ENCODE measurements at places on chromosomes 12 and 14.

GRCh38 chr14:71583194-71583593 is 349.0 kb upstream of the RGS6 start:
- DNase-seq = no peak

- no peak for DNase-seq
These were observed 59.5 kb downstream of the LRIG3 start for GRCh38 chr12:58860788-58861240.

DNA sequence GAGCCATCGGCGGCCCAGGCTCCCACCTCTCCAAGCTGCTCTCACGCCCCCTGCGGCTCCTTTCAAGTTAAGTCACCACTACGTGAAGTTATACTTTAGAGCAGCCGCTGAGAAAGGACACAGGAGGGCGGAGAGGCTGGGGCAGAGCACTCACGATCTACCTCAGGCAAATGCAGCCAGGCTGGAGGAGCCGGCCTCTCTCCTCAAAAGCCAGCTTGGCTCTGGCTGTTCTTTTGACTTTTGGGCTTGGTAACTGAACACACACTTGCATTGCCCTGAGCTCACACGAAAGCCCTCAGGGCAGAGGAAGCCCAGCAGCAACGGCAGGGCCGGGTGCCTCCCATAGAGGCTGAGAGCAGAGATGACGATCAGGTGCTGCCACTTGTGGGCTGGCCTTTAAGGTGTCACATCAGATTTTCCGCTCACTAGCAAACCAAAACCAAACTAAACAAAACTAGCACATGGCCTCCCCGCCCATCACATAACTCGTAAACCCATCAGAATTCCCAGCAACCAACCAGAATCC is 75.2 kb downstream of the PITPNM2 start:
- peak; percentile 55 for DNase-seq

- no peak for DNase-seq
These were observed 45.5 kb downstream of the NUAK1 start for GRCh38 chr12:106093246-106093645.

DNA sequence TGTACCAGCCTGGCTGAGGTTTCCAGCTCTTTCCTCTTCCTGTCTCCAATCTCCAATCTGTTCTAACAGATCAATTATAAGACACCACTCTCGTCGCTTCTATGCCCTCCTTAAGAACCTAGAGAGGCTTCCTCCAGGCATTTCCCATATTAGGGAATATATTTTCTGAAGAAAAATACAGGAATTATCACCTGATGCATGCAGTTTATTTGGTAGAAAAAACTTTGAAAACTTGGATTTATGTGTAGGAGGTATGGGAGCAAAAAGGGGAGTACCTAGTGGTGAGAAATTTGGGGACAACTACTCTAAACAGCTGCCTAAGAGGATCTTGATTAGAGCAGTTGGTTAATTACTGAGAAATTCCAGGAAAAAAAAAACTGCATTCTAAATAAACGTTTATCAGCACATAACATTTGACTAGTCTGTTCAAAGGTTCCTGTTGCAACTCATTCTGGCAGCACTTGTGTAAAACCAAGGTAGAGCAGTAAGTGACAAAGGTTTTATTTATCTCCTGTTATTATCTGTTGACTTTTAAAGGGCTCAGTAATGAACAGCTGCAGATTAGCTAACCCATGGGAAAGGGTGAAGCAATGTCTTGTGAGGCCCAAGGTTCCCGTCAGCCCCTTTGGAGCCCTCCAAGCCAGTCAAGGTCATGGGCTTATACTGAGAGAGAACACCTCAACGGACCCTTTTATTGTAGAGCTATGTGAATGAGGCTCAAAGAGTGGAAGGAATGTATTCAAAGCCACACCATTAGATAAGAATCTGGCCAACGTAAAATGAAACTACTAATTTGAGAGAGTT is 36.4 kb upstream of the NR1H4 start:
- no peak for DNase-seq

DNA sequence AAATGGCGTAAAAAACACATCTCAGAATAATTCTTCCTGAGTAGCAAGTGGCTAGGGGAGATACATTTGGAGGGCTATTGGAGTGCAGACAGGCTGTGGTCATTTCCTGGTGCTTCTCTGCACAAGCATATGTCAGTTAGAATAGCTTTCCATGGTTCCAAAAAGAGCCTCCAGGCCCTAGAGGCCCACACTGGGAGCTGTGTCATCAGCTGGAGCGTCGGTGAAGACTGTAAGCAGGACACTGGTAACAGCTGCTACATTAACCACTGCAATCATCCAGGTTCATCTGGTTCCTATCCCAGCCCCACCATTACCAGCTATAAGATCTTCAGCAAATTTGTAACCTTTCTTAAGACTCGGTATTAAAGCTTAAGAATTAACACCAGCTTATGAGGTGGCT is 31.7 kb upstream of the APPL2 start:
- no peak for DNase-seq

Measured in effector CD4-positive, alpha-beta T cell (primary cell).